EH (cell line): ENCODE measurements at places on chromosomes 4 and X.

DNA sequence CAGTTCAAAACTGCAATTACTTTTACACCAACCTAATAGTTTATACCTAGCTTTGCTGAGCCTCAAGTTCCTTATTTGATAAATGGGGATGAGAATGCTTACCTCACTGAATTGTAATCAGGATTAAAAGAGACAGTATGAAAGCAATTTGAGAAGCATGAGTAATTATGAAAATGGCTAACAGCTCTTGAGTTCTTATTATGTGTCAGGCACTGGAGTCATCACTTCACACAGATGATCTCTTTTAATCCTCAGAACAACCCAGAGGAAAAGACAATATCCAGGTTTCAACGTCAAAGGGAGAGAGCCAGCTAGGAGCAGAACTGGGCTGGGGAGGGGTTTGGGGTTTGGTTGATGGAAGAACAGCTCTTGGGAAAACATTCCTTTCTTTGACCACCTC is 221.0 kb upstream of the NWD2 start:
- DNase-seq, result no peak

DNA sequence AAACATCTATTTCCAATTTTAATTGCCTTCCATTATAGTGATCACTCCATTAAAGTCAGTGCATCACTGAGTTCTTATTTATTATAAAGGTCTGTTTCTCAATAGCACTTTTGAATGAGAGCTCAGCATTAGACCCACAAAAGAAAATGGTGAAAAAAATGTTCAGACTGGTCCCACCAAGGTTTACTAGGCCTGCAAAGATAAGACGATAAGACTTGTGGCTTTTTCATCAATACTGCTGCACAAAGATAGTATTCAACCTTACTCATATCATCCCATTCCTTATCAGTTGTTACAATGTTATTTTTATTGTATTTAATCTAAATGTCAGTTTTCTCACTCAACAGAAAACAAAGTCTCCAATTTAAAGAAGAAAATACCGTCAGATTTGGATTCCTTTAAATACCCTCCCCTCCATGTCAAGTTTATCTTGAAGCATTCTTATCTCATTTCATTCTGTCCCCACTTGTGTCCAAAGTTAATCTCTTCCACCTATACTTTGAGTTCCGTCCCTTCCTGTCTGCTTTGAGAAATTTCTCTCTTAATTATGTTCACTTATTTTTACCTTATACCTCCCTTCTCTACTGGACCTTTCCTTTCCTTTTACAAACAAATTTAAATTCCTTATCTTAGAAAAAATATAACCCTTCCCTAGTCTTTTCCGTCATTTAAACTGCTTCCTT is 140.0 kb downstream of the GASK1B start:
- no peak for DNase-seq

DNA sequence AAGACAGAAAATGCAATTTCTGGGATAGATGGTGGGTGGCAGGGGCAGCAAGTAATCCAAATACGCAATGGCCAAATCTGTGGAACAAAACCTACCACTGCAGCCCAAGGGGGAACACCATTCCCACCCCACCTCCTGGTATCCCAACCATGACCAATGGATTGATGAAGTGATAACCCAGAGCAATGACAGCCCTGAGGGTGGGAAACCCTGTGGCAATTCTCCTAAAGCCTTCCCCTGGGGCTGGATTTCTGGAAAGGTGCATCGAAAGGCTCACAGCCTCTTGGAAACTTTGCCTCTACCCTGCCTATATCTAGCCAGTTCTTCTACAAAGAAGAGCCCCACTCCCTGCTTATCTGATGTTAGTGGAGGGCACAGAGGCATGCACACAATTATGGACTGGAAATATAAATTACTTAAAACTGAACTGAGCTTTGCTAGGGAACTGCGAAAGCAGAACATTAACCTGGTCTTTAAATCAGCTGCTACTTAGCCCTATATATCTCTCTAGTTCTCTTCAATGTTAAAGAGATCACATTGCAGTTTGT is 59.9 kb upstream of the TXK start:
- DNase-seq, result no peak

DNA sequence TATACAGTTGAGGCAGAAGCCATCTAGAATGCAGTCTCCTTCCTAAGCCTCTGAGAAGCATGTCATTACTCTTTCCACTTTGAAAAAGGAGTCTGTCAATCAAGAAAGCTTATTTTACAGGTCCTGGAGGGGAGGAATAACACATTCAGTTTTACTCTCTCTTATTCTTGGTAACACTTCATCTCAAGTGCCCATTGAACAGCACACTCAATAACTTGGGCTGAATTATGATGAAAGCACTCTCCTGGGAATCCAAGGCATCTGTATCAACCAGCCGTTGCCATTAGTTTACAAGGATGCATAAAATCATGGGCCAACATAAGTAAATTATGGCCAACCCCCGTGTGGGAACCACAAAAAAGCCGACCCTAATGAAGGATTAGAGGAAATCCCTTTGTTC is 282.4 kb downstream of the C4orf33 start:
- DNase-seq, result no peak

DNA sequence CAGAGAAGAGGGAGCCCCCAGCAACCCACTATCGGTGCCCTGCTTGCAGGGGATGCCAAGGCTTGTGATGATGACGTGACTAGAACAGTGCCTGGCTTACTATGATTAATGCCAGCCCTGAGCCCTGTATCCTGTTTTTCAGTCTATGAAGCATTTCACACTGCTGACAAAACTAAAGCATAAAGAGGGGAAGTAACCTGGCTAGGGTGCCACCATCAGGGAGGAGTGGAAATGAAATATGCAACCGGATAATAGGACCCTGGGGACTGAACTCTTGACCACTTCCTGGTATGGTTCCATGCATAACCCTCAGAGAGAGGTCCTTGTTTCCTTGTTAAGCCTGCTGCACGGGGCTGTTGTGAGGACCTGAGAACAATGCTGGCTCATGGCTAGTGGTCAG is 50.3 kb downstream of the MED28 start:
- no peak for DNase-seq

DNA sequence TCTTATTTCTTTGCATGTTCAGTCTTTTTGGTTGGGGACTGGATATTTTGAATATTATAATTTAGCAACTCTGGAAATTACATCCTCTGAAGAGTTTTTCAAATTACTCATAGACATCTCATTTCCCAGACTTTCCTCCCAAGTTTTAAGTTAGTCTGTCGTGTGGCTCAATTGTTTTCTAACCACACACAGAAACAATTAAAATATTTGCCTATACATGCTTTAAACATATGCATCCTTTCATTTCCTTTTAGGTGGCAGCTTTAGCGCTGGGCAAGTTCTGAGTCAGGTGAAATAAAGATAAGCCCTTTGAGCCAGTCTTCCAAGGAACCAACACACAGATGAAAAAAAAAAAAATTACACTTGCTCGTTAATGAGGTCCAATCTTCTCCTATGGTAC is 307.0 kb upstream of the SPOCK3 start:
- DNase-seq, result no peak

DNA sequence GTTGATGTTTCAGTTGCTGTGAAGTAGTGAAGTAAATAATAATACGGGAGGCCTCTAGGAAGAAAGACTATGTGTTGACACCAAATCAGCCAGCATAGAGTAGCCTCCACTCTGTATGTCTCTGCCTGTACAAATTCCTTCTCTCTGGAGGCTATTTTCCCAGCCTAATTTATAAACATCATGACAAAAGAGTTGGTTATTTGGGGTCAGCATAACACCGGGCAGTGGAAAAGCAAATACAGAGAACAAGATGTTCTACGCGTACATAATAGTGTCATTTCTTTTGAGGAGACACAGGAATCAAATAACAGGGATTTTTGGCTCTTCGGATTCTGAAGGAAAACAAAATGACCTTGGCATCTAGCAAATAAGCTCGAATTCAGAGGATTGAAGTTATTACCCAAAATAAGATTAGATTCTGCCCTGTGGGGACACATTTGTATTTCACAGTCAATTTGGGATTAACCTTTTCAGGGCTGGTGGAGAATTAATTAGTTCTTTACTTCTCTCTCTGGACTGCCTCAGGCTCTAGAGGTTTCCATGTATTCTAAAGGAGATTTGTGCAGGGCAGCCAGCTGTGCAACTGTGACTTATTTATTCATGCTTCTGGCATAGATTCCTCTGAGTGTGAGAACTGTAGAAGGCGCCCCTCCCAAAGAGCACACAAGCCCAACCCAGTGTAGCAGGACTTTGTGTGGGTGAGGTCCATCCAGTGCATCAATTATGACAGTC is 14.1 kb upstream of the SYTL4 start:
- DNase-seq, result peak; percentile 32

DNA sequence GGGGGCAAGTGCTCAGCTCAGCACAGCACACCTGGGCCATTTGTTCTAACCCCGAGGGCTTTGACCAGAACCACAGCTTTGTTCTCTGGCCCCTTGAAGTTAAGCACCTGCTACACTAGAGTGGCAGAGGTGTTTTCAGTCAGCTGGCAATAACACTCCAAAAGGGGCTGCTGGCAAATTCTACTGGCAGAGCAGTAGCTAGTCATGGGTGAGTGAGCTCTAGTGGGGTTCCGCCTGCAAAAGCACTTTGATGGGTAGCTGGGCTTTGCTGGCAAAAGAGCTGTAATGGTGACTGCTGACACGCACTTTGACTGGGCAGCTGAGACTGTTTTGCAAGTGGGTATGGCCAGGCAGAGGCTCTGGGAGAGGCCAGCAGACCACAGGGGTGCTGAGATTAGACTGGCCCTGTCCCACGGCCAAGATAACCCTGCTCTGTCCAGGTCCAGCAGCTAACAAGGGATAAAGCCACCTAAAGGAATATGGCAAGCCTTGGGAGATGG is 65.2 kb upstream of the TENT5D start:
- no peak for DNase-seq

- peak; percentile 68 for DNase-seq
These were observed at the start of gene TBL1X for GRCh38 chrX:9464435-9465371. TSS of gene TBL1X (plus strand) at chrX:9465058. CDS start at chrX:9653587, 188,529 bp downstream.

- DNase-seq, result no peak
These were observed 539.1 kb upstream of the MAGEB18 start for GRCh38 chrX:25599061-25599460.

GRCh38 chr4:165079476-165079875 is 25.8 kb downstream of the TRIM75 start:
- no peak for DNase-seq

DNA sequence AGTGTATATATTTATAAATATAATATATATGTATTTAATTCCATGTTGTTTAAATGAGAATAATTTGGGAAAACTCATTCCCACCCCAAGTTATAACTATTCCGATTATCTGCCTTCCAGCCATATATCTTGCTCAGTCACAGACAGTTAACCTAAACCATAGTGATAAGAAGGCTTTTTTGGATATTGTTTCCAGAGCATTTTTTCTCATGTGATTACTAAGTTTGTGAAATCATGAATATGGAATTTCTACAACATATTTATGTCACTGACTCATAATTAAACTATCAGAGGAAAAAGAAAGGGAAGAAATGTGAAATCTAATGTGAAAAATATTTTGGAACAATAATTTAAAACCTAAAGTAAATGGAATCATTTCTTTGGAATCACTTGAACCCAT is 1163.5 kb upstream of the PABPC4L start:
- DNase-seq, result peak; percentile 47

- no peak for DNase-seq
These were observed 20.8 kb upstream of the ACSL1 start for GRCh38 chr4:184846531-184846930.

GRCh38 chr4:99310389-99310788 is 10.8 kb downstream of the ADH1B start:
- no peak for DNase-seq

GRCh38 chr4:142356801-142357200 is 489.3 kb downstream of the INPP4B start:
- no peak for DNase-seq

GRCh38 chrX:71919886-71920285 is 9.2 kb downstream of the NHSL2 start:
- no peak for DNase-seq

GRCh38 chr4:182848685-182849084 is 68.5 kb downstream of the DCTD start:
- no peak for DNase-seq

DNA sequence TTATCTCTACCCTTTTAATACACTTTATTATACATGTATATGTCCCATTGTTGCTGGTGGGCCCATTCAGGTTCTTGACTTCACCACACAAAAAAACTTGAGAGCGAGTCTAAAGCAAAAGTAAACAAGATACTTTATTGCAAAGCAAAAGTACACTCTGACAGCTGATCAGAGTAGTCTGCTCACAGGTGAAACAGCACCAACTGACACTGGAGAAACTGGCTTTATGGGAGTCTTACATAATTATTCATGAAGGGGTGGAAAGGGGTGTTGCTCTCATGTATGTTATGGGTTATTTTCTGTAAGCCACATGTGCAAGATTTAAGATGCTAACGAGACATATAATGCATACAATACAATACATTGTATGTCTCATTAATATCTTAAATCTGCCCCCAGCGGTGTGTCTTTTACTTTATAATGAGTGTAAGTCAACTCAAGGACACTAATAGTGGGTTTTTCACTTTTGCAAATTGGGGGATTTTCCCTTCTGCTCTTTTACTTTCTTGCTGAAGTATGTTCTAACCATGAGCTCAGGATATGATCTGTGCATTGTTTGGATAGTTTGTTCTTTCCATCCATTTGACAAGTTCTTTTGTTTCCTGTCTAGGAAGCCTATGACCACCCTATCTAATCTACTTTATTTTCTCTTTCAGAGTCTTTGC is 256.1 kb upstream of the ITM2A start:
- no peak for DNase-seq

DNA sequence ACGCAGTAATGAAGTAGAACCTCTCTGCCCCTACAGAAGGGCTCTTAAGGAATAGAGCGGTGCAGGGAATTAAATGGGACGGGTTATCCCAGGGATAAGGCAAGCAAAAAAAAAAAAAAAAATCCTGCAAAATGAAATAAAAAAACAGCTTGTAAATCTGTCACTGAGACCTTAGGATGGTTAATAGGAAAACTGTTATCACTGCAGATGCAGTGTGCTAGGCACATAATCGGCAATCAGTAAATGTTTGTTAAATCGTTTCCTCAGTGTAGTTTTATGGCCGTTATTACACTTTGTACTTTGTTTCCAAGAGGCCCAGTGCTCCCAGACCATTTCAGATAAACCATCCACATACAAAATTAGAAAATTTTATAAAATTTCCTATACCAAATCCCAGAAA is 1.0 kb downstream of the HNRNPH2 start:
- DNase-seq, result peak; percentile 20

DNA sequence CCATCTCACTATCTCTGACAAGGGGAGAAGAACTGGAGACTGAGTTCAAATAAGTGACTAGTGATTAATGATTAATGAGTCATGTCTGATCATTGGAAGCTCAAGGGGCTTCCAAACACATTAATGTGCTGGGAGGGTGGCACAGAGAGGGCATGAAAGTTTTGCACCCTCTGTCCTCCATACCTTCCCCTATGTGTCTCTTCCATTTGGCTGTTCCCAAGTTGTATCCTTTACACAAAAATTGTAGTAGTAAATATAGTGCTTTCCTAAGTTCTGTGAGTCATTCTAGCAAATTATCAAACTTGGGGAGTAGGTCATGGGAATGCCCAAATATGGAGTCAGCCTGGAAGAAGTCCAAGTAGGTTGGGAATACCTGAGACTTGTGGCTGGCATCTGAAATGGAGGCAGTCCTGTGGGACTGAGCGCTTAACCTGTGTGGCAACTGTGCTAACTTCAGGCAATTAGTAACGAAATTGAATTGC is 4.1 kb upstream of the FAM200B start:
- peak; percentile 52 for DNase-seq
